Epithelial cell of proximal tubule (primary cell): ENCODE measurements at places on chromosomes 1 and 21.

GRCh38 chr1:119968068-119968492, 71.8 kb upstream of the ADAM30 start:
- peak; percentile 7 for DNase-seq

DNA sequence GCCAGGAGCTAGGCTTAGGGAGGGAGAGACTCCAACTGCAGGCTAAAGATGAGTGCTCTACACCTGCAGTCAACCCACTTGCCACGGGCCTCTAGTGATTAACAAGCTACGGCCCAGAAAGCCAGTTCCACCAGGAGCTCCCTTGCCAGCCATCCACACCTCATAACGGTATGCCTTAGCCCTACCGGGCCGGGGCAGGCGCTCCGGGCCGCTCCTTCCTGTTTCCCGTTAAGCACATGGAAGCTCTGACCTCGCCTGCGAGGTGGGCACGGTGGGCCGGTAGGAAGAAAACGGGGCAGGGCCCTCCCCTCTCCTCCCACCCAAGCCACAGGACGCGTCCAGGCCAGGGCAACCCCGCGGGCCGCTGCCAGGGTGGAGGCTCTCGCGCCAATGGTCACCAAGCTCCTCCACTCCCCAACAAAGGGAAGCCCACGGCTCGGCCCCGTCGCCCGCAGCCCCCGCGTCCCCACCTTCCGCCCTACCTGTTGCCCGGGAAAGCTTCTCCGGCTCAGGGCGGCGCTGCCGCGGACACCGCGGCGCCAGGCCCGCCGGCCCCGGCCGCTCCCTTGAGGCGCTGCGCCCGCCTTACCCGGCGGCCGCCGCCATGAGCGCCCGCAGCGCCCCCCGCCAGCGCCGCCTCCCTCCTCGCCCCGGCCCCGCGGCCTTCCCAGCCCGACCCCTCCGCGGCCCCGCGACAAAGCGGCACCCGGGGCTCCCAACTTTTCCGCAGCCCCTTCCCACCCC, 627 bp downstream of the CERS2 start:
- DNase-seq = no peak

DNA sequence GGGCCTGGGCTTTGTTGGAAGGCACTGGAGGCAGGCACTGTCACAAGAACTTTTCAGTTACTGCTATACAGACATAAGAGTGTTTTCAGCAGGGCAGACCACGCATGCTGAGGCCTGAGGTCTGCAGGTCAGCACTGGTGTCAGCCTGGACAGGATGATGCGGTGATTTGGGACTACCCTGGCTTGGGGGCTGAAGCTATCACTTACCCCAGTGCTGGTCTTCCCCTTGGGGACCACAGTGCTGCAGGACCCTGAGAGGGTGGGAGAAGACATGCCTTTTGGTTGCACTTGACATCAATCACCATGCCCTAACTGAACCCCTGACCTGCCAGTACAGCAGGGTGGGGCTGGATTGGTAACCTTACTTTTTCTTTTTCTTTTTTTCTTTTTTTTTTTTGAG, 9.2 kb downstream of the DMRTB1 start:
- DNase-seq = no peak

DNA sequence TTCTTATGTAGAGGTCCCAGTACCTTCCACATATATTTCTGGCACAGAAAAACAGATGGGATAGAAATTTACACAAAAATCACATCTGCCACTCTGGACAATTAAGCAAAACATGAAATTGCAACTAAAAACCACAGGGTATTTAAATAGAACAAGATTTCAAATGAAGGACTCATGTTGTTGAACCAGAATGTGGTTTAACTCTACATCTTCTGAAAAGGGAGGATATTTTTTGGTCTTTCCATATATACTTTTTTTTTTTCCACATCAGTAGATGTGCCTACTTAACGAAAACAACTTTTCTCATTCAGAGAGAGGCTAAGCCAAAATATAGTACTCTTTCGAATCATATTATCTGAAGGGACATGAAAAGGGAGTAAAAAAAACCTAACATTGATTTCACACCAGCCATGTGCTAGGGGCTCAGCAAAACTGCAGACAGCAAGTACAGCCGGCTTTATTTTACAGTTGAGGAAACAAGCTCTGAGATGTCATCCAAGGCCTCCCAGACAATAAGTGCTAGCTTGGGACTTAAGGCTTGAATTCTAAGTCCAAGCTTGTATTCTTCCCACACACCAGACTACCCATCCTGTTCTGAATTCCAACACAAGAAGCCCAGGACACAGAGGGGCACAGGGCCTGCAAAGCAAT, 208.9 kb downstream of the PBX1 start:
- no peak for DNase-seq

GRCh38 chr1:22920734-22921451, 51.8 kb downstream of the LACTBL1 start:
- DNase-seq = no peak

DNA sequence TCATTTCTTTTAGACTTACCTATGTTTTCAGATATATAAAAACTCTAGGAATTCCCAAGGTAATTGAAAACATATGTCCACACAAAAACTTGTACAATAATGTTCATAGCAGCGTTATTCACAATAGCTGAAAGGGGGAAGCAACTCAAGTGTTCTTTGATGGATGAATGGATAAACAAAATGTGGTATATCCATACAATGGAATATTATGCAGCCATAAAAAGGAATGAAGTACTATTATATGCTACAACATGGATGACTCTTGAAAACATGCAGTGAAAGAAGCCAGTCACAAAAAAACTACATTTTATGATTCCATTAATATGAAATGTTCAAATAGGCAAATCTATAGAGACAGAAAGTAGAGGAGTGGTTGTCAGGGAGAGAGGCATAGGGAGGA, 62.2 kb upstream of the WDR26 start:
- DNase-seq = no peak

GRCh38 chr1:172121081-172121717, 279.9 kb downstream of the DNM3 start:
- no peak for DNase-seq

DNA sequence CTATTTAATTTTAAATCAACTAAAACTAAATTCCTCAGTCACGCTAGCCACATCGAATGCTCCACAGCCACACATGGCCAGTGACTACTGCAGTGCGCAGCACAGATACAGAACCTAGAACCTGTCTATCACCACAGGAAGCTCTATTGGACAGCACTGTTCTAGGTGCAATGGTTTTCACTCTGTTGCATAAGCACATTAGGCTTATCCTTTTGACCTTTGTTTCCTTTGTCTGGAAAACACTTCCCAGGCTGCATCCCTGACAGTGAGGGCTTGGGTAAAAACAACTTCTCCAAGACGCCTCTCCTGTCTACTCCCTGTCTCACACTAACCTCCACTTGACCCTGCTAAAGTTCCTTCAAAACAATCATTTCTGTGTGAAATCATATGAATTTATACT, 33.6 kb upstream of the RAP1GAP start:
- DNase-seq = no peak

DNA sequence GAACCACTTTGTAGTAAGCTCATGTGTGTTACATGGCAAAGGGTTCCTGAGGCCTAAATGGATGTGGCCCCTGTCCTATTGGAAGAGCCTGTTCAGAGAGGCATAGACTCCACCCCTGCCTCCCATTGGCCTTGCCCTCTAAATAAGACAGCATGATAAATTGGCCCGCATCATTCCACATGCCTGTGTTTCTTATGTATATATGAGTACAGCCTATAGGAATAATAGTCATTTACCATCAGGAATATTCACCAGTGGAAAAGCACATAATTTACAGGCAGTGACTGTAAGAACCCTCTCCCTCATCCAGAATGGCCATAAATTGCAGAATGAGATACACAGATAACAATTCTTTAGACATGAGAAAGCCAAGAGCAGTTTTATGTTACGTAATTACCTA, 519.5 kb upstream of the DAB1 start:
- no peak for DNase-seq

GRCh38 chr21:42563686-42564085, 50.0 kb downstream of the SLC37A1 start:
- DNase-seq = no peak
